CD4-positive, alpha-beta T cell treated with Interleukin-2 at 100 ng/mL for 4 hours (primary cell): ENCODE measurements at places on chromosomes 4 and X.

- DNase-seq, result peak; percentile 1
Observed at GRCh38 chrX:120664081-120664480, 34.2 kb upstream of the C1GALT1C1 start.

- DNase-seq, result no peak
Observed at GRCh38 chr4:93203708-93204107, 624.8 kb upstream of the ATOH1 start.

- DNase-seq, result no peak
Observed at GRCh38 chr4:186651624-186652023, 72.0 kb downstream of the FAT1 start.

DNA sequence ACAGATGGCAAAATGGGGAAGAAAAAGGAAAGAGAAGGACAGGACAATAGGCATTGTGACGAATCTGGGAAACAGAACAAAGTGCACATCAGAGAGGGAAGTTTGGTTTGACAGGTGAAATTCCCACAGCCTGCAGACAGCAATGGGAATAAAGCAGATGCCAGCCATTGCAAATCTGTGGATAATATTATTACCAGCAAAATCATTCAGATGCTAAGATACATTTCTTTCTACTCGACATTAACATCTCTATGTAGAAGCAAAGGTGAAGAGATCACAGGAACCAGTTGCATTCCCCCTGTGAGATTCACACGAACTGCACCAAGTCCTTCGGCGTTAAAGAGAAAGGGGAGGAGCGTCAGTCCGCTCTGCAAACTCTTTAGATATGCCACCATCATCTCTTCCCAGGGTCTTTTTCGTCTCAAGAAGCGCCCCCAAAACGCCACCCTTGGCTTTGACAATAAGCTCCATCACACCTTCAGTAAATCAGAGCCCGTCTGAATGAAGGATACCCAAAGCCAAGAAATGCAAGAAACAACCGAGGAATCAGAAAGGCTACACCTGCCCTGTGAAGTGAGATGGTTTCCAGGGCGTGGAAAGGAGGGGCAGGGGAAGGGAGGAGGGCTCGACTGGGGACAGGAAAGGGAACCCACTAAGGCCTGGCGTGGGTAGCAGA is 1.9 kb downstream of the NEUROG2 start:
- DNase-seq, result no peak

- DNase-seq, result no peak
Observed at GRCh38 chr4:80219301-80220025, 22.2 kb downstream of the PRDM8 start.

- no peak for DNase-seq
Observed at GRCh38 chr4:83876047-83876446, 340.1 kb downstream of the GPAT3 start.

DNA sequence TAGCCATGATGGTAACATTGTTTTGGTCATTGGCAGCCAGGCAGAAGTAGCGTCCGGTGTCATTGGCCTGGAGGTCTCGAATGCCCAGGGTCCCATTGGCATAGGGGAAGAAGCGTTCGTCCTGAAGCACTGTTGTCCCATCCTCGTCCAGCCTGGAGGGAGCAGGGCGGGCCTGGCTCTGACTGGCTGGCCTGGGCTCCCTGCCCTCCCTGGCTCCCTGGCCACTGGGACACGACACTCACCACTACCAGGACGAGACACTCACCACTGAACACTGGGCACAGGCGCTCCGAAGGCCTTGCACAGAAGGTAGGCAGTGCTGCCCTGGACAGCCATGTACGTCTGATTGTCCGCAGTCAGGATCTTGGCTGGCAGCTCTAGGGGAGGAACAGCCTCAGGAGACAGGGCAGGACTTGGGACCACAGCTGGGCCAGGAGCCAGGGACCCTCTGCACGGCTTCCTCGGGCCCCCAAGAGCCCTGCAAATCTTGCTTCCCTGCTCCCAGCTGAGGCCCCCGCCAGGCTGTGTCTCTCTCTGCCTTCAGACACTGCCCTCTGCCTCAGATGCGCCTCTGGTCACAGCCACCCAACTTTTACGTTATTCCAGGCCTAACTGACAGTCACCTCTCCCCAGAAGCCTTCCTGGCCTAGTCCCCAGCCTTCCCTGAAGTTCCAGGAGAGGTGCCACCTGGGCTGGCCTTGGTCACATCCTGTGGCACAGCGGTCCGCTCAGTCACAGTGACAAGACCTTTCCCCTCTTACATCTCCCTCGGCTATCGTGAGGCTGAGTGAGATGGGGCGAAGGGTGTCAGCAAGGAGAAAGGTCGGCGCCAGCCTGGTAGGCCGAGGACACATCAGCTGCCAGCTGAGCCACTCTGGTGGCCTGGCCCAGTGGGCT is 17.1 kb downstream of the L1CAM start:
- DNase-seq, result no peak

DNA sequence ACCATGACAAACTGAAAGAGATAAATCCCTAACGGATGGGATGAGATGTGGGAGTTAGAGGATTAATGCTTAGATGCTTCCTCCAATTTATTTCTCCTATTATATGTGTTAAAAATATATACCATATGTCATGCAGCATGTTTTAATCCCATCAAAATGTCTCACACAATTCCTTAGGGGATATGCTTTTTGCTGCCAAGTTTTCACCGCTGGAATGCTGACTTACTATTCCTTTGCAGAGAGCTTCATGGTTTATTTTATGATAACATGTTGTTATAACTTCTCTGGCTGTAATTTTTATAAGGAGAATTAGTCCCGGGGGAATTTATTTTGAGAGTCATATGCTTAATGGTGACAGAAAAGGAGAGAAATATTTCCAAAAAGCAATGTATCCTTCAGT is 670.3 kb downstream of the IL1RAPL1 start:
- DNase-seq, result no peak

- no peak for DNase-seq
Observed at GRCh38 chr4:156018383-156018782, 64.7 kb upstream of the CTSO start.

GRCh38 chr4:20194123-20195013 is 57.3 kb upstream of the SLIT2 start:
- no peak for DNase-seq

DNA sequence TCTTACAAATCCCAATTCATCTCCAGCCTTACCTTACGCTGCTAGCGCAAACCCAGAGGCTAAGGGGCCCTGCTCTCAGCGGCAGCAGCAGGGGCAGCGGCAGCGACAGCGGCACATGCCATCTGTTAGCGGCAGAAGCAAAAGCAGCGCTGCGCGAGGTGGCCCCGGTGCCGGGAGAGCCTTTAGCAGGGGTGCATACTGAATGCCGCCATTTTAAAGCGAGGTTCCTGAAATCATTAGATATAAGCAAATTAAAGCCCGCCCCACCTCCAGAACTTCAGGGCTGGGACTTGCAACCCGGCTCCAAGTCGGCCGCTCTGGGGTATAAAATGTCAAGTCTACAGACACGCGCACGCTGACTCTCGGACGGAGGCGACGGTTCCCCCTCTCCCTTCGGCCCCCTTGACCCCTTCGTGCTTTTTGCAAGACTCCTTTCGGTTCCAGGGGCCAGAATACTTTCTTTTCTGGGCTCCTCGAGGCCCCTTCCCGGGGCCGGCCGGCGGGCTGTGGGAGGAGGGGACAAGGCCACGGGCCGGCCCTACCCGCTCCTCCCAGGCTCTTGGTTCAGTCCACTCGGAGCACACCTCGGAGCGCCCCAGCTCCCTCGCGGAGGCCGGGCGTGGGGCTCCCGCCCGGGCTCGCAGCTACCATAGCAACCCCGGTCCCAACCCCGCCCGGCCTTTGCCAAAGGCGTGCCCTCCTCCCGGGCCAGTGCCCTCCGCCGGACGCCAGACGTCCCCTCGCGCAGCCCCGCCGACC is at the start of gene MBNL3:
MBNL3 (minus strand) TSS at position 220 of the 759 bp plus-strand sequence. CDS start 49,427 bp downstream, outside the sequence.
- DNase-seq, result peak; percentile 68

DNA sequence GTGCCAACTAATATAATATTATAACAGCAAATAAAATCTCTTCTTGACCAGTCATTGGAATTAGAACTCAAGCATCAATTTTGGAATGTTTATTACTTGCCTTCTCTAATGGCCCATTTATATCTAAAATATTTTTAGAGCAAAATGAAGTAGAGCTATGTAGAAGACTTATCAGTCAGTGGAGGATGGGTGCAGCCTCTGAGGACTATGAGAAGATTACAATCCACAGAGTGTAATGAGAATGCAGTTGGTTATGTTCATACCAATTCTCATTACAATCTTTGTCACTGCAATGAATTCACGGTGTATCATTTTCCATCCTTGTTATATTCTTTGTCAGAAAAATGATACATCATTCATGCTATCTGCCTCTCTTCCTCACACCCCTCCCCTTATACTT is 878.1 kb downstream of the CENPC start:
- DNase-seq, result no peak

- DNase-seq, result no peak
Observed at GRCh38 chr4:164508771-164509170, 245.2 kb upstream of the SMIM31 start.

DNA sequence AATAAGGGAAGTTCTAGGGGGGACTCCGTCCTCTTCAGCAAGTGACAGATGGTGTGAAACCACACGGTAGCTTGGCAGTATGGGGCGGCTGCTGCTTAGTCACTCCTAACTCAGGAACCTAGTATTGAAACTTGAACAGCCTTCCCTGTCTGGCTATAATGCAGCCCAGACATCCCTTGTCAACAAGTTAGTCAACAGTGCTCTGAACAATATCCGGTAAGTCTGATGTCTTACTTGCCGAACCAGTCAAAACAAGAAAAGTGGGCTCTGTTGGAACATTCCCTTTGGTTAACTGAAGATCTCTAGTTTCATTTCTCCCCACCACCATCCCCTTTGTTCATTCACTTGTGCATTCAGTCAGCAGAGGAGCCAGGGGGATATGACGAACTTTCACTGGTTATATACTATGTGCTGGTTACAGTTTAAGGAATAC is 18.7 kb upstream of the CXCL13 start:
- peak; percentile 61 for DNase-seq

- no peak for DNase-seq
Observed at GRCh38 chr4:85805891-85806290, 330.9 kb downstream of the ARHGAP24 start.

DNA sequence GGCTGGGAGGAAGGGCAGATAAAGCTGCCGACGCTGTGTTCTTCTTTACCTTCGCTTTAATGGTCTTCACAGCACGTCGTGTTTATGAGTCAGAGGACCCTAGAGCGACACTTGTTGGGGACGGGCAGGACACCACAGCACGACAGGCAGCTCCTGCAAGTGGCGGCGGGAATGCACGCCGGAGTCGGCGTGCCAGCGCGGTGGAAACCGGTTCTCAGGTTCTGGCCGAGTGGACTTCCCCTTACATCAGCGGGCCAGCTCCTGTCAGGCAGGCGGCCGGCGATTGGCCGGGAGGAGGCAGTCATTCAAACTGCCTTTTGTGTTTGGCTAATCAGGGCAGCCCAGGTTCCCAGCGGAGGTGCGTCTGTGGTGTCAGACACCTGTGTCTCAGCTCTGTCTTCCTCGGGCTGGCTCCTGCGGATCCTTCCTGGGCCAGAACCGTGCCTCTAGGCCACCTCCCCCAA is 150.9 kb downstream of the SHROOM3 start:
- DNase-seq, result no peak

- no peak for DNase-seq
Observed at GRCh38 chr4:159240046-159240445, 137.2 kb downstream of the RAPGEF2 start.

- no peak for DNase-seq
Observed at GRCh38 chrX:9730078-9730477, 35.6 kb downstream of the GPR143 start.

DNA sequence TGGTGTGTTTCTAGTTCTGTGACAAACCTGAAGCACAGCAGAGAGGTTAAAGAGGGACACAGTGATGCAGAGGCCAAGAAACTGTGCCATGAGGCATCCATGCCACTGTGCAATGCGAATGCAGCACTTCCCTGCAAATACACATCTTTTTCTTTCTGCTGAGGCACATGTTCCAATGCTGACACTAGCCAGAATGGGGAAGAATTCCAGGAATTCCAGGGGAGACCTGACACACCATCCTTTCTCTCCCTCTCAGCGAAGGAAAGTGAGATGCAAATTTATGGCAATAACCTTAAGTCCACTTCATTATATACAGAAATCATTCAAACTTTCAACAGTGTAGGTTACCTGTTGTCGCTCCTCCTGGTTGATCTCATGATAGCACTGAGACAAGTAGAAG is 204.8 kb downstream of the LDB2 start:
- DNase-seq, result no peak

DNA sequence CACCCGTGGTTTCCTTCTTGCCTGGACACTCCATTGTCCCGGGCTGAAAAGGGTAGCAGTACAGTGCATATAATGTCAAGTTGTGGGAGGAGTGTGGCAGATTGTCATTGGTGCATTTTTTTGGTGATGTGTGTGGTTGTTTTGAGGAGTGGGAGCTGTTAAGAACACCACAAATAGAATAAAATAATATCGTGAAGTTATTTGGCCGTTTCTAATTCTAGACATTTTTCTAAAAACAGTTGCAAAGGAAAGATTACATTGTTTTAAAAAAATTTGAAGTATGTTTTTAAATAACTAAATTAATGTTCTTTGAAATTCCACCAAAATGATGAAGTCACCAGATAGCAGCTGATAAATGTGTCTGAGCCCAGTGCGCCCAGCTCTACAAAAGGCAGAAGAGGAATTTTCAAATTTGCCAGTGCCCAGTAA is 1.3 kb downstream of the PKD2 start:
- no peak for DNase-seq

- DNase-seq, result no peak
Observed at GRCh38 chrX:71017396-71017939, 50.7 kb downstream of the SNX12 start.

- peak; percentile 29 for DNase-seq
Observed at GRCh38 chr4:157978680-157979361, 194.0 kb downstream of the GASK1B start.

GRCh38 chr4:152651473-152652060 is 28.2 kb downstream of the TMEM154 start:
- no peak for DNase-seq

DNA sequence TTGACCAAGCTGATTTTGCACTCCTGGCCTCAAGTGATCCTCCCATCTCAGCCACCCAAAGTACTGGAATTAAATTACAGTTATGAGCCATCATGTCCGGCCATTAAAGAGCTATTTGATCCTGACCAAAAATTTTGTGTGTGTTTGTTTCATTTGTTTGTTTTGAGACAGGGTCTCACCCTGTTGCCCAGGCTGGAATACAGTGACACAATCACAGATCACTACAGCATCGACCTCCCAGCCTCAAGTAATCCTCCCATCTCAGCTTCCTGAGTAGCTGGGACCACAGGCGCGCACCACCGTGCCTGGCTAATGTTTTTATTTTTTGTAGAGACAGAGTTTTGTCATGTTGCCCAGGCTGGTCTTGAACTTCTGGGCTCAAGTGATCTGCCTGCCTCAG is 82.9 kb upstream of the RBPJ start:
- DNase-seq, result no peak

DNA sequence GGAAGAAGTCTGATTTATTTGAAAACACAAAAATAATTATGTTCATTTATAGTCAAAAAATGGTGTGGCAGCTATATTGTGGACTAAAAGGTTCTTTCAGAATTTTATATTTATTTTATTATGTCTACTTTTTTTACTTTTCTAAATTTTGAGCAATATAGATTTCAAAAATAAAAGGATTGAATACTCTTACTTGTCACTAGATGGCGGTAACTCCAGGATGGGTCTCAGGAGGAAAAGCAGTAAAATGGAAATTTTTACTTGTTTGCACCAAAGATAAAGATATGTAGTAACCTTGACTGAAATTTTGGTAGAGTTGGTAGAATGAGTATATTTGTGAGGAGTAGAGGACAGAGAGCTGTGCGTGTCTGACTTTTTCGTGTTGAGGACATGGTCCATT is 14.5 kb upstream of the DACH2 start:
- no peak for DNase-seq

GRCh38 chr4:52861879-52862616 is at the start of gene RASL11B:
Gene RASL11B, plus strand, starts transcription at chr4:52862317. Its CDS starts 191 bp downstream, at chr4:52862508.
- DNase-seq, result peak; percentile 81
